ENCODE measurements at places on chromosomes 5 and 9.

GRCh38 chr9:125150349-125151245, 7.3 kb upstream of the SCAI start:
- no peak for DNase-seq

GRCh38 chr5:179780362-179780761, 13.4 kb upstream of the LTC4S start:
- DNase-seq = no peak

GRCh38 chr9:112570671-112571167, 84.1 kb downstream of the KIAA1958 start:
- no peak for DNase-seq

DNA sequence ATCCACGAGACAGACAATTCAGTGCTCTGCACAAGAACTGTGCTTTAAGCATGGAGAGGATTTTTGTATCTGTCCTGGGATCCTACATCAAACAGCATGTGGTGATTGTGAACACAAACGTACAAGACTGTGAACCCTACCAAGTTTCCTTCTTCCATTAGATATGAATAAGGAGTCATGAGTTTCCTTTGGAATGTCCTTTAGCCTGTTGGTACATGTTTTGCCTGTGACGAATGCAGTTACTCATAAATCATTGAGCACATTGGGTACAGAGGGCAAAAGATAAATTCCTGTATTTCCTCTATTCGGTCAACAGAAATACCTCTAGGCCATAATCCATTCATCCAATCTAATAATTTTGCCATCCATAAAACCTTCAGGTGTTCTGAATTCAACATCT, 61.5 kb downstream of the FXN start:
- DNase-seq = no peak

- DNase-seq = no peak
Measured at GRCh38 chr9:12847561-12847960, 72.7 kb downstream of the LURAP1L start.

DNA sequence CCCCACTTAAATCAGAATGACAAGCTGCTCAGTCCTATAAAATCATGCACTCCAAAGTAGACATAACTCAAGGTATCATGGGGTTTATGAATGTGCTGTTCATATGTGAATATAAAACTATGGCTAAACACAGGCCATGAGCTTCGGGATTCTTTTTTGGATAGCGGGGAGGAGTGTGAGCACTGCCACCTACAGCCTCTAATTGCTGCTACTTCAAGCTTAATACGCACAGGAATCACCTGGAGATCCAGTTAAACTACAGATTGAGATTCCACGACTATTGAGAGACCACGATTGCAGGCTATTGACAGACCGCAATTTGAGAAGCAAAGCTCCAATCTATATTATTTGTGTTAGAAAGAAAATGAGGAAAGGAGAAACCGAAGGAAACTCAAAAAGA, 231.6 kb downstream of the MCTP1 start:
- DNase-seq = no peak

DNA sequence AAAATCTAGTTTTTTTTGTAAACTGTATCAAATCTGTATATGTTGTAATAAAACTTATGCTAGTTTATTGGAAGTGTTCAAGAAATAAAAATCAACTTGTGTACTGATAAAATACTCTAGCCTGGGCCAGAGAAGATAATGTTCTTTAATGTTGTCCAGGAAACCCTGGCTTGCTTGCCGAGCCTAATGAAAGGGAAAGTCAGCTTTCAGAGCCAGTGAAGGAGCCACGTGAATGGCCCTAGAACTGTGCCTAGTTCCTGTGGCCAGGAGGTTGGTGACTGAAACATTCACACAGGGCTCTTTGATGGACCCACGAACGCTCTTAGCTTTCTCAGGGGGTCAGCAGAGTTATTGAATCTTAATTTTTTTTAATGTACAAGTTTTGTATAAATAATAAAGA, 24.3 kb downstream of the HMGCR start:
- DNase-seq = no peak

- peak; percentile 67 for DNase-seq
Measured at GRCh38 chr5:123422433-123423277, 548 bp downstream of the CEP120 start.

DNA sequence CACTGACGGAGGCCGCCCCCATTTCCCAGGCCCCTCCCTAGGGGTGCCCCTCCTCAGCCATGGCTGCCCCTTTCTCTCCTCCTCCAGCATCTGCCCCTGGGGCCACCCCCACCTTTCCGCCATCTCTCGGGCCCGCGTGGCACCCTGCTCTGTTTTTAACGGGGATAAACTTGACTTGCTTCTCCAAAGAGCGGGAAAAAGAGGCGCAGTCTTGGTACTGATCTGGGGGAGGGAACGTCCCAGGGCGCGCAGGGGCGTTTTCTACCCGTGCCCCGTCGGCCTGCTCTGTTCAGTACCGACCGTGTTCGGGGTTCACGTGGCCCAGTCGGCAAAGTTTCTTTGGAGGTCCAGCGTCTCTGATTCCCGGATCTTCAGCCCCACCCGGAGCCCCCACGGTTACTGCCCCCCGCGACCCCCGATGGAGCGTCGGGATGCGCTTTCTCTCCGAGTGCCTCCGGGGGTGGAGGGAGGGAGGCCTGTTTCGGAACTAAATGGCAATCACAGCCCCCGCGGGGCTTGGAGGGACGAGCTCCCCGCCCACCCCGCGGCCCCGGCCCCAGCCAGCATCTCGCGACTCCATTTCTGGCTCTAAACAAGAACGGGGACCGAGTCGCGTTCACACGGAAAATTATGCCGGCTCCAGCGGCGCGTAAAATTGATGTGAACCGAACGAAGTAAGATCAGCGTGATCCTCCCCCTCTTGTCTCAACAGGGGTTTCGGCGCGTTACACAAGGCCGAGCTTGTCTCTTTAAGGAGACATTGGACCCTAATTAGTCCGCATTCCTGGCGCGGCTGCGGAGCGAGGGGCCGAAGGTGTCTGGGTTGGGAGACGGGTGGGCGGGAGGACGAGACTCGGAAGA, 1.1 kb upstream of the TLE4 start:
- DNase-seq = peak; percentile 87

DNA sequence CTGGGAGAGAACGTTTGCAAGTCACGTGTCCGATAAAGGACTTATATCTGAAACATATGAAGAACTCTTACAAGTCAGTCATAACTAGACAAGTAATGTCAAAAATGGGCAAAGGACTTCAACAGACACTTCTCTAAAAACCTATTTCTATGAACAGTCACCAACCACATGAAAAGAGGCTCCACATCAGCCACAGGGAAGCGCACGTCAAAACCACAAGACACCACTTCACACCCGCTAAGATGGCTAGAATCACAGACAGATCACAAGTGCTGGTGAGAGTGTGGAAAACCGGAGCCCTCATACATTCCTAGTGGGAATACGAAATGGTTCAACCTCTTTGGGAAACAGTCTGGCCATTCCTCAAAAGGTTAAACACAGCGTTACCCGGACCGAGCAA, 11.5 kb upstream of the CARD9 start:
- no peak for DNase-seq

DNA sequence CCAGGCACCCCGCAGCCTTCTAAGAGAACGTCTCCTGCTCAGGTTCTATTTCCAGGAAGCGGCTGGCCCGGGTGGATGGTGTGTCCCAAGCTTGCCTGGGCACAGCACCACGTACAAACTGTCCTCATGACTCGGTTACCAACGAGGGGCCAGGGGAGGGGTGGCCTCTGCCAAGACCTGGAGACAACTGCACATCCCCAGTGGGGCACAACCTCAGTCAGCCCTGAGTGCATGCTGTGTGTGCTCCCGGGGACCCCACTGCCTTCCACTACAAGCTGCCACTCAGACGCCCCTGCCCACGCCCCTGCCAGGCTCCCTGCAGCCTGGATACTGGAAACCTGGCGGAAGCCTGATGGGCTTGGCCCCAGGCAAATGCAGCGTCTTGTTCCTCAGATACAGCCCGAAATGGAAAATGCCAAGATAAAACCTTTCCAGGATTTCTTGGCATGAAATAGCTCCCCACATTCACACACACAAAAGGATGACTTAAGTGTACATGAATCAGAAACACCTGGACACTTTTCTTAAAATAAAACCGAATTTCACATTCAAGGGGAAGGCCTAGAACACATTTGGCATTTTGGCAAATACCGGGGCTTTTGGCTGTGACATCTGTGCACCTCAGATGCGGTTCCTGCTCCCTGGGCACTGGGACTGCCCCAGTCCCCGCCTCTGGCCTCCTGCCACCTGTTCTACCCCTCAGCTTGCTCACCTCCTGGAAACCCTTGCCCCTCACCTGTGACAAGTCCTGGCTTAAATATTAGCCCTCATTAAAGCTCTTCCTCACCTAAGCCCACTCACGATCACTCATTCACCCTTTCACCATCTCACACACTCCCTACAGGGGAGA, 62.5 kb downstream of the COL23A1 start:
- DNase-seq = no peak

DNA sequence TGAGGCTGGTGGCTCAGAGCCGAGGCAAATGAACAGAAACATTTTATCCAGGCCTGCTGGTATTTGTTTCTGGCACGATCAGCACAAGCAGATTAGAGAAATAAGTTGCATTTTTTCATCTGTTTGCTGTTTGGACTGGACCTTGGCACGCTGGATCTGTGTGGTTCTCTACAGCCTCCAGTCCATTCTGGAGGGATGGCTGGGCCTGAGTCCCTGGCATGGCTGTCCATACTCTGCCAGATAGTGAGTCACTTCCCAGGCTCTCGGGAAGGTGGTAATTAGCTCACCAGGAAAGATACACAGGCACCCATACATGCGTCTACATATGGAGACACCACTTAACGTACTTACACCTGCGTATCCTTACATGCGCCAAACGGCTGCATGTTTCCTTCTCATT, 78.6 kb downstream of the SPRY4 start:
- no peak for DNase-seq

DNA sequence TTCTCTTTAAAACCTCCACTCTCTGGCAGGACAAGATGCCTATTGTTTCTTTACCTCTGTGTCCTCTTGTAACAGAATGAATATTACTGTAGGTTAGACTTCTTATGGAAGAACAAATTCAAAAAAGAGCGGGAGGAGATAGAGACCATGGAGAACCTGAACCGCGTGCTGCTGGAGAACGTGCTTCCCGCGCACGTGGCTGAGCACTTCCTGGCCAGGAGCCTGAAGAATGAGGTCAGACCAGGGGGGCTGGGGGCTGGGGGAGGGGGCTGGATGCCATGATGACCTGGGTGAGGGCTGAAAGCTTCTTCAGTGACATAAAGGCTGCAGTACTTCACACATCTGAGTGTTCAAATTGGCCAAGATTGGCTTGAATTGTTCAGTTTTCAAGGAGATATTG, 61.4 kb downstream of the CFAP90 start:
- no peak for DNase-seq

DNA sequence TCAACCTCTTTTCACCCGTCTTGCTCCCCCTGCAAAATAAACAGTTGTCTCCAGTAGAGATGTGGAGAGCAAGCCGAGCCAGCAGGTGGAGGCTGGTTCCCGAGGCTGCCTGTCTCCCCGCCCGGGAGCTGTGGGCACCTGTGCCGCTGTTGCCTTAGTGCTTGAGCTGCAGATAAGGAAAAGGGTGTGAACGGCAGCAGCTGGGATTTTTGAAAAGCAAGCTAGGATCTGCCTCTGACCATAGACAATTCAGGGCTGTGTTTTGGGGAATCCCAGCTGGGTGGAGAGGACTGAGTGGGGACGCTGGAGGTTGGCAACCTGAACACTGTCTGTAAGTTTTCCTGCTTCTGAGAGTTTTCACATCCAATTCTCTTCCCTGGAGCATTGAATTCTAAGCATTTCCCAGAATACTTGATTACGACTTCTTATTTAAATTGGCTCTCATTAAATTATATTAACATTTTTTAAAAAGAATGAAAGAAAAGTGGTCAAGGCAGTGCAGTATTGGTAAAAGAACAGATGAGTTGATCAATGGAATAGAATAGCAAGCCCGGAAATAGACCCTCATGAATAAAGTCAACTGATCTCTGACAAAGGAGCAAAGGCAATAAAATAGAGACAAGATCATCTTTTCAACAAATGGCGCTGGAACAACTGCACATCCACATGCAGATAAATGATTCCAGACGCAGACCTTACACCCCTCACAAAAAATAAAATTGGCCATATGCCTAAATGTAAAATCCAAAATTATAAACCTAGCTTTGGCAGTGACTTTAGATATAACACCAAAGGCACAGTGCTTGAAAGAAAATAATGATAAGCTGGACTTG, 9.7 kb downstream of the WNK2 start:
- DNase-seq = no peak

- no peak for DNase-seq
Measured at GRCh38 chr9:35882996-35883395, 12.8 kb upstream of the OR13J1 start.

GRCh38 chr5:56959326-56959725, 7.4 kb upstream of the MIER3 start:
- DNase-seq = no peak

- no peak for DNase-seq
Measured at GRCh38 chr9:128276574-128277270, 646 bp downstream of the SWI5 start.

DNA sequence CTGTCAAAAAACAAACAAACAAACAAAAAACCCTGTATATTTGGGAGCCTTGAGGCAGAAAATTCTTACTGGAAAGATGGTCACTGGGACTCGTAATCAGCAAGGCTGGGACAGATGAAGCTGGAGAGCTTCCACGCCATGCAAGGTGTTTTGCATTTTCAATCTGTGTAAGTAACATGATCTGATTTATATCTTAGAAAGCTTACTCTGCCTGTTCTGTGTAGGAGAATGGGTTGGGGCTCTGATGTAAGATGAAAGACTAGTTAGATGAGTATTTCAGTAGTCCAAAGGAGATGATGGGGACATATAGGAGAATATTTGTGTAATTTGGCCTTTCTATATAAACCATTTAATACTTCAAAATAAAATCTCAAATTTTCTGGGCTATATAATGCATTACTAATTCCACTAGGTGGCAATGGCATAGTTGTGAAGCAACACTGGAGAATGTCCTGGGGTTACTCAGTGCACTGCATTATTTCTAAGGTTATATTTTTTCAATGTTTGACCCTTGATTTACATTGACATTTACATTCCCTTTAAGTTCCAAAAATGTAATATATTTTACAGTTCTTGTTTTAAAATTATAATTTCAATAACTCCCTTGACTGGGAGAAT, 21.9 kb upstream of the FSD1L start:
- DNase-seq = peak; percentile 70

GRCh38 chr9:98642661-98643312, 65.9 kb downstream of the GABBR2 start:
- no peak for DNase-seq

DNA sequence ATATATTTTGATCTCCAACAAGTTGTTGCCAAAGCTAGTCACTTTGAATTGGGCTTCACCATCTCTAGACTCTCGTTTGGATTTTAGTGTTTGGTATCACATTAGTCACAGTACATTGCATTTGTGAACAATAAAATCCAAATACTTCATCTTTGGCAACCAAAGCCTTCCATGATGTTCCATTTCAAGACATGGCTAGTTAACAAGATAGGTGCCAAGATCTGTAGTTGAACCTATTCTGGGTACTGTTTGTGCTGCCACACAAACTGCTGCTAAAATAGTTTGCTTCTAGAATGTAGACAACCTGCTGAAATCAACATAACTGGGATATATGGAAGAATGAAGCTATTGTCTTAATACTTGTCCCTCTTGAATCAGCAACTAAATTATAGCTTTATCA, 207.5 kb downstream of the LRRC70 start:
- DNase-seq = no peak
